Ascending aorta (tissue), 2 donors: ENCODE measurements at places on chromosomes 4 and X. TPM values are rescaled to one million over a fixed set of nuclear protein-coding genes. Genes with fewer than 3 reads are reported as not detected.

DNA sequence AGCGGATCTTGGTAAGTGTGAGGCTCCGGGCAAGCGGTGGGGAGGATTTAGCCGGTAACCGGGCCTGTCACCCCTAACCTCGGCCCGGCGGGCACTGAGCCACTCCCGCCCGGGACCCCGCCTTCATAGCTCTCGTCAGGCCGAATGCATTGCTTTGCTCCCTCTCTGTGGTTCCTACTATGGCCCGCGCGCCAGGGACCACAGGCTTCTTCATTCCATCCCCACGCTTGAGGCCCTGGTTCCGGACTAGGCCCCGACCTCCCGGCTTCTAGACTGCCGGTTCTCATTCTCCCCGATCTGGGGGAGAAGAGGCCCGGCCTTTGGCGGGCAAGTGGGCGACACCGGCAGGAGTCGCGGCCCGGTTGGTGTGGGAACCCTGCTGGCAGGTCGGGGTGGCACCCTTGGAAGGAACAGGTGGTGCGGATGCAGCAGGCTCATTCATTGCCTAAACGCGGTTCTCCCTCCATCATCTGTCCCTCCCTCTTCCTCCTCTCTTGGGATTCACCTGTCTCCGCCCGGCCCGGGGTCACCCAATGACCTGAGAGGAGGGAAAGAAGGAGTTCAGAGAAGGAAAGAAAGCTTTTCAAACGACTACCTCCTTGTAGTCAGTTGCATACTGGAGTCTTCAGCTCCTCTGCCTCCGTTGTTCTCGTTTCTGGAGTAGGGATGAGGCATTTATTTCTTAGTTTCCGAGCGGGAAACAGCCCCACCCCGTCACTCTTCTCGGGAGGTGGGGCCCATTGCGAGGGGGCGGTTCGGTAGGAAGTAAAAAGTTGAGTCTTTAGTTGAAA, at the start of gene NDUFC1:
TSS of gene NDUFC1 (minus strand) at position 657 of the 791 bp plus-strand sequence. CDS start 6,679 bp downstream, outside the sequence.
- DNase-seq = peak; percentile 77

DNA sequence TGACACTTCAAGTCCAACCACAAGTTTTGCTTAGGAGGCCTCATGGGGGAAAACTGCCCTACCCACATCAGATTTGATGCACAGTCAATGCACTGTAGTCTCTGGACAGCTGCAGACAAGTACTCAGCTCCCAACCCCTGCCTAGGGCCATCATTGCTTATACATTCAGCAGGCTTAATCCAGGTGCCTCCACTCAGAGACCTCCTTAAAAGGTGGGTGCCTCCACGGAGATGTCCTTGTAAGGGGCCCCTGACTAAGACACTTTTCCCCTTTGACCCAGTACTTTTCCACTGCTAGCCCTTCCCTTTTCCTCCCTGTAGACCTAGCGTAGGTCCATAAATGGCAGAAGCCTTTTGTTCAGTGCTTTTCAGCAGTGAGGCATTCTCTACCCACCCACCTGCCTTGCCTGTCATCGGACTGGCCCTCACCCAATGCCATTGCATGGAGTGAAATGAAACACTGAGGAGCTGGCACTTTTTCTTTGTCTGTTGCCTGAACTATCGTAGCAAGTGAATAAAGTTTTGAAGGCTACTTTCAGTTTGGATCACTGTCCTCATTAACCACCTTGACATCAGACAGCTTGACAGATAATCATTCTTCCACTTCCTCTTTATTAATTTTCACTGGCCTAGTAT, 23.8 kb upstream of the PLK4 start:
- no peak for DNase-seq

DNA sequence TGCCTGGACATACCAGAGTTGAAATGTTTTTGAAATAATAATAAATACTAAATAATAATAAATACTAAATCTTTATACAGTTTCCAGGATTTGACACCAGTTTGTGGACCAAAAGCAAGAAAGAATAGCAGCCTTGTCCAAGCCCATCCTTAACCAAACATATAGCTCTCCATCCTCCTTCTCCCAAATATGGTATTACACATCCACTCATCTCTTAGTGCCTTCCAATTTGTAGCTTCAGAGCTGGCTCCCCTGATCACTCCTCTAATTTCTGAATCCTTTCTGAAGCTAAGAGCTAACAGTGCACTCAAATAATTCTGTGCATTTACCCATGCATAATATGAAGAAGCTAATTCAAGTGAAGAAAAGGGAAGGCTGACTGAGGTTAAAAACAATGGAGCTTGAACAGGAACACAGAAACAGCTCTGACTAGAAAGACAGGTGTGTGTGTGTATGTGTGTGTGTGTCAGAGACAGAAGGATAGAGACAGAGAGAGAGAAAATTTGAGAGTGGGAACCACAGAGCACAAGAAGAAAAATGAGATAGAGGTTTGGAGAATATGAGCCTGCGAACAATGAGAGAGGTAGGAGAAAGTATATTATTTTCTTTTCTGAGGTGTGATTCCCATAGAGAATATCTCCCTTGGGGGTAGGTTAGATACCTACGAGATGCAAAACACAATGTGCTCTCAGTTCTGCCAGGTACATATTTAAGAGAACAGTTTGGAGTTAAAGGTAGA, 123.5 kb downstream of the CAMK2D start:
- no peak for DNase-seq

GRCh38 chrX:72526534-72527508, 45.8 kb downstream of the HDAC8 start:
- DNase-seq = no peak

- DNase-seq = no peak
These were observed 243.1 kb upstream of the APOOL start for GRCh38 chrX:84760560-84760959.

GRCh38 chrX:135112096-135112729, 8.1 kb downstream of the ETDB start:
- no peak for DNase-seq

GRCh38 chr4:170875868-170876267, 786.1 kb upstream of the AADAT start:
- DNase-seq = no peak

DNA sequence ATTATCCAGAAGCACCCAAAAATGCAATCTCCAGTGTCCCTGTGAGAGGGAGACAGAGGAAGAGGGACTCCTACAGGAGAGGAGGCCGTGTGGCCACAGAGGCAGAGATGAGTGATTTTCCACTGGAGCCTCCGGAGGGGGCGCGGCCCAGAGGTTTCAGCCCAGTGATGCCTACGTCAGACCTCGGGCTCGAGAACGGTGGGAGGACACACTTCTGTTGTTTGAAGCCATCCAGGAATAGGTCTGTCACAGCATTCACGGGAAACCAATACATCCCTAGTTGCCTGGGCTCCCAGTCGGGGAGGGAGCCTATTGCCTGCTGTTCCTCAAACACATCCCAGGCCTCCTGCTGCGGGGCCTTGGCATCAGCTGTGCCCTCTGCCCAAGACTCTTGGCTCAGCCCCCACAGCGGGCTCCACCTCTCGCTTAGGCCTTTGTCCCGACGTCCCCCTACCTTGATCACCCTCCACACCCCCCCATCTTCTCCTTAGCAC, 39.2 kb upstream of the HMX1 start:
- DNase-seq = no peak

DNA sequence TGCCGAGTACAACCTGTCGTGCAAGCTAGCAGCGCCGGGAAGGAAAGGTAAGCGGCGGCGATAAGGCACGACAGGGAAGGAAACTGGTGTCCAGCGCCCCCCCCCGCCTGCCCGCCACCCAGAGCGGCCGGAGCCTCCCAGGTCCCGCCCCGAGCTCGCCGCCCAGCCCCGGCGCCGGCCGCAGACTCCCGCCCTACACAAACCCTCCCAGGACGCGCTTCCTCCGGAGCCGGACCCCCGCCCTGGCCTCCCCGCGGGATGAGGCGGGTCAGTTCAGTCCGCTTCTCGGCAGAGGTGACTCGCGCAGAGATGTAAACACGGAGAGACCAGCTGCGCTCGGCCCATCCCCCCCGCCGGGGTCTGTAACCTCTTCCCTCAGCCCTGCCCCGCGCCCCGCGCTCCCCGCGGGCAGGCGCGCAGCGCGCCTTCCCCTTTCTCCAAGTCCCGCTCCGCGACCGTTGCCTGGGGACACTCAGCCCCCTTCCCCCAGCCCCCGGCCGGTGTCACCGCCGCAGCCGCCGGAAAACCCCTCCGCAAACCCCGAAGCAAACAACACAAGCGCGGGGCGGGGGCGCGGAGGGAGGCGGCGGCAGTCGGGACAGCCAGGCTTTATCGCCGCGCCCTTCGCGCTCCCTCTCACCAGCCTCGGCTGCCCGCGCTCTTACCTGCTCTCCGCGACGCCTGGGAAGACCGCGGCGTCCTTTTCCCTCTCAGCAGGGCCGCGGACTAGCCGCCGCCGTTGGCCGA, 543 bp downstream of the ELF2 start:
- DNase-seq = peak; percentile 43

Gene CENPVL2
- total RNA-seq = not detected

Gene SPP1
- 0.75 TPM for total RNA-seq
